ENCODE measurements at places on chromosomes 12 and 14.

- DNase-seq, result no peak
Measured at GRCh38 chr12:82651489-82651888, 35.2 kb upstream of the TMTC2 start.

GRCh38 chr14:92254786-92255185 is 68.2 kb upstream of the SLC24A4 start:
- DNase-seq, result no peak

GRCh38 chr12:80977346-80977745 is 39.6 kb upstream of the LIN7A start:
- no peak for DNase-seq

GRCh38 chr14:27688841-27689444 is 1077.6 kb upstream of the FOXG1 start:
- DNase-seq, result no peak

- no peak for DNase-seq
Measured at GRCh38 chr12:51520576-51521325, 70.3 kb upstream of the SCN8A start.

GRCh38 chr12:57815177-57816000 is 3.1 kb downstream of the AVIL start:
- no peak for DNase-seq

DNA sequence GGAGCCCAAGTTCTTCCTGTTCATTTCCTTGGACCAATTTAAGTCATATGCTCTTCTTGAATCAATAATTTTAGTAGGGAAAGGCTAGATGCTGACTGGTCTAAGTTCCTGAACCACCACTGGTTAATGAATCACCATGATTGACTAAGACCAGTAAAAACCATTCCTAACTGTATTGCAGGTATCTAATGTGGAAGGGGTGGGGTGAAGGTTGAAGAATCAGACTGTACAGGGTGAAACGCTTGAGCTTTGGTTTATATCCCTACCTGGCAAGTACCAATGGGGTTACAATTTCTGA is 100.1 kb downstream of the DYRK2 start:
- no peak for DNase-seq

DNA sequence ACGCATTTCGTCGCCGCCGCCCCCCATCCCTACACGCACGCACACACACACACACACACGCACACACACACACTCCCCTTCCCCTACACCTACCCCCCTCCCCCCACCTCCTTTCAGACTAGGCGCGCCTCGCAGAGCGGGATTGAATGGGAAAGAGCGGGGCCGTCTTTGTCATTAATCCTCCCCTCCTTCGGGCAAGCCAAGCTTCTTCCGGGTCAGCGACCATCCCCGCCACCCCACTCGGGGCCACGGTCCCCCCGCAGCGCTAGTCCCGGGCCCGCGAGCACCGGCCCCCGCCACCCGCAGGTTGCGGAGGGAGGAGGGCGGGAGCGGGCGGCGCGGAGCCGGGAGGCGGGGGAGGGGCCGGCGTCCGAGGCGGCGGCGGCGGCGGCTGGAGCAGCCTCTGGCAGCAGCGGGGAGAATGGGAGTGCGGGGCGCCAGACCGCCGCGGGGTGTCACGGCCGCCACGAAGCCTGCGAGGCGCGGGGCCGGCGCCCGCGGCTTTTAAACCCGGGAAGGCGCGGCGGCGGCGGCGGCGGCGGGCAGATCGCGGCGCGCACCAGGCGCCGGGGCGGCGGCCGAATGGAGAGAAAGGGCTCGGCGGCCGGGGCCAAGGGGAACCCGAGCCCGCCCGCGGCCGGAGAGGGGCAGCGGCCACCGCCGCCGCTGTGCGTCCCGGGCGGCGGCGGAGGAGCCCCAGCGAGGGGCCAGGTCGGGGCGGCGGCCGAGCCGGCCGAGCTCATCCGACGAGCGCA is at the start of gene TTC9:
TSS of gene TTC9 (plus strand) at position 369 of the 755 bp plus-strand sequence. CDS start at position 583, 214 bp downstream.
- DNase-seq, result no peak

DNA sequence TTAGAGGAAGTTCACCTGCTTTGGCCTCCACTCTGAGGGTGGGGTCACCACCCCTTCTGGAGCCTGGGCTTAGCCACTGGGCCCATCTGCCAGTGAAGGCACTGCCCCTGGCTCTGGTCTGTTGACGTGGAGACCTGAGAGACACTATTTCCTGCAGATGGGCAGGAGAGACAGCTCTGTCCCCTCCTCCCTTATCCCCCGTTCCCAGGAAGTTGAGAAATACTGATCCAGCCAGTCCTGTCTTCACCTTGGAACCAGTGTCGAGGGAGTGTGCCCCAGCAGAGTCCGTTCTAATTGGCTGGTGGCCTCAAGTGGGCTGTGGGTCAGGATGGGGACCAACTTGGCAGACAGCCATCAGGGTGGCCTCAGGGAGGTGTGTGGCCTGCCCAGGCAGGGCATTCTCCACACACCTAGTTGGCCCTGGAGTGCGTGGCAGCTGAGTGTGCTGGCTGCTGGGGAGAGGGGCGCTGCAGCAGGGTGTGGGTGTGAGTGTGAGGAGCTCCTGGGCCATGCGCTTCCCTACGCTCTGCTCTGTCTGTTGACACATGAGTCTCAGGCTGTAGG is 25.4 kb downstream of the CLSTN3 start:
- no peak for DNase-seq

DNA sequence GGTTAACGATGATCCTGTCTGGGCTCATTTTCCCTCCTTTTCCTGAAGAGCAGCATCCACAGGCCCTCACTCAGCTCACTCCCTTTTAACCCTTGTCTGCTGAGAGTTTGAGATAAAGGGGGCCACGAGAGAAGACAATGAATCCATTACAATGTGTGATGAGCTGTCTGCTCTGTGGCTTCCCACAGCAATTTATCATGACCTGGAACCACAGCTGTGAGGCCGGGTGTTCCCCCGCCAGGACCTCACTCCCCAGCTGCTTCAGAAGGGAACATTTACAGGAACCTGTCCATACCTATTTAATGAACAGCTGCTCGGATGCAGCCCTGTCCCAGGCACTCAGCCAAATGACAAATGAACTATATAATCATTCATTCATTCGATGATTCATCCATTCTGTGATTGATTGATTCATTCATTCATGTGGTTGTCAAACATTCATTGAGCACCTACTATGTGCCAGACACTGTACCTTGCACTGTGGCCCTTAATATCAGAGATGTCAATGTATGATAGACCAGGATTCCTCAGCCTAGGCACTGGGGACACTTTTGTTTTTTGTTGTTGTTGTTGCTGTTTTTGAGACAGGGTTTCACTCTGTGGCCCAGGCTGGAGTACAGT is 18.5 kb upstream of the P2RX7 start:
- no peak for DNase-seq

DNA sequence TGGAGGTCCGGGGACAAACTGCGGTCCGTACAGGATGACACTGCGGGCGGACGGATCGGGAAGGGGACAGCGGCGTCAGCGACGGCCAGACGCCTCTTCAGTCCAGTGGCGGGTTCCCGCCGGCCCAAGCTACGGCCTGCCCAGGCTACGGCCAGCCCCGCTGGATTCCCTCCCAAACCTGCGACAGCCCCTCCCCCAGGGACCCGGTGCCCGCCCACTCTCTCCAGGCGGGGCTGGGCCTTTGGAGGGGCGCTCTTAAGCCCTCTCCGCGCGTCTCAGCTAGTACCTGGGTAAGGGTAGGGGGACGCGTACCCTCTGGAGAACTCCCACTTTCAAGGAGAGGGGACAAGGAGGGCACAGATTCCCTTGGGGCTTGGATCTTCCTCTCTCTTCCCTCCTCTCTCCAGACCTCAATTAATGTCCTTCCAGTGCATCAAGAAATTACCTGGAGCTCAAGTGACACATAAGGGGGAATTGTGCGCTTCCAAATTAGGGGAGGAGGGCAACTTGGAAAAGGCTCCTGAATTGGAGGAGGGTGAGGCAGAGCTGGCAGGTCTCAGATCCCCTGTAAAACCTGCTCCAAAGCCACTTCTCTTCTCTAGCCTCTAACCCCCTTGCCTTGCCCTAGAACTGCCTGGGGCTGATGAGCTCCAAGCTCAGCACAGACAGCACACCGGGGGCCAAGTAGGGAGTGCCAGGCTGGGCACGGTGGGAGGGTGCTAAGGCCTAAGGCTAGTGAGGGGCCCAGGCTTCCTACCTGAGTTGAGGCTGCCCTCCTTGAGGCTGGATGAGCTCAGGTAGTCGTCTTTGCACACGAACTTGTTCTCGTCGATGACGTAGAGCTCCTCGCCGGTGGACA is 3.1 kb downstream of the LHX5 start:
- no peak for DNase-seq

- DNase-seq, result no peak
Measured at GRCh38 chr14:46840944-46841720, 189.6 kb upstream of the RPL10L start.

DNA sequence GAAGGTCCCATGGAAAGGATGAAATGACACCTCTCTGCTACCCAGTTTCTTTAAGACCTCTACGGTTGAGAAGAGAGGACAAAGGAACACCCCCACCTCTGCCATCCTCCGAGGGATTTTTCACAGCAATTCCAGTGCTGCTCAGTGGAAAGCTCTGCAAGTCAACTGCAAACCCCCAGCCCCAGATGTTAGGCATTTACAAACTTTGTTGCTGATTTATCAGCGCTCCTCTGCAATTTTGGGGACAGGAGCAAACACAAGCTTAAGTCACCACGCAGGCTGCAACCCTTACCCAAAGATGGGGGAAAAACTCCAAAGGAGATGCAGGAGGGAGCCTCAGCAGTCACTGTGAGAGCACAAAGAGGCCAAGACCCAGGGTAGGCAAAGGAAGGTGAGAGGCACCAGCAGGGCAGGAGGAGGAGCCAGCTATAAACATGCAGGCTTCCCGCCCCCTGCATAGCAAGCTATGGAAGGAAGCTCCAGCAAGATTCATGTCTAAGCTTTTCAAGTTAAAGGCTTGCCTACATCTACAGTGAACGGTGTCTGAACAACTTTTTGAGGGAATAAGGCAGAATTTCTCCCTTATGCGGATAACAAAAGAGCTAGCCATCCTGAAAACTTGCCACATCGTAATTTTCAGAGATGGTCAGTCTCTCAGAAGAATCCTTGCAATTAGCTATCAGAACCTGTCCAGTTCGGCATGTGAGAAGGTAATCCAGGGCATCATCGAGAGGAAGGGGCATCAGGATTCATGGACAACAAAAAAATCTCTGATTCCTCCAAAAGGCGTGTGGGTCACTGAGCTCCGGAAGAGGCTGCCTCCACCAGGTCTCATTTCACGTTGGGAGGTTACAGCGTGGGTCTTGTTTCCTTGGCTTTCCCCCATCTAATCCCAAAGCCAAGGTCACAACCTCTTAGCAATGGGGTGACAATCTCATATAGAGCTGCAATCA is 3.9 kb downstream of the CTDSP2 start:
- no peak for DNase-seq

DNA sequence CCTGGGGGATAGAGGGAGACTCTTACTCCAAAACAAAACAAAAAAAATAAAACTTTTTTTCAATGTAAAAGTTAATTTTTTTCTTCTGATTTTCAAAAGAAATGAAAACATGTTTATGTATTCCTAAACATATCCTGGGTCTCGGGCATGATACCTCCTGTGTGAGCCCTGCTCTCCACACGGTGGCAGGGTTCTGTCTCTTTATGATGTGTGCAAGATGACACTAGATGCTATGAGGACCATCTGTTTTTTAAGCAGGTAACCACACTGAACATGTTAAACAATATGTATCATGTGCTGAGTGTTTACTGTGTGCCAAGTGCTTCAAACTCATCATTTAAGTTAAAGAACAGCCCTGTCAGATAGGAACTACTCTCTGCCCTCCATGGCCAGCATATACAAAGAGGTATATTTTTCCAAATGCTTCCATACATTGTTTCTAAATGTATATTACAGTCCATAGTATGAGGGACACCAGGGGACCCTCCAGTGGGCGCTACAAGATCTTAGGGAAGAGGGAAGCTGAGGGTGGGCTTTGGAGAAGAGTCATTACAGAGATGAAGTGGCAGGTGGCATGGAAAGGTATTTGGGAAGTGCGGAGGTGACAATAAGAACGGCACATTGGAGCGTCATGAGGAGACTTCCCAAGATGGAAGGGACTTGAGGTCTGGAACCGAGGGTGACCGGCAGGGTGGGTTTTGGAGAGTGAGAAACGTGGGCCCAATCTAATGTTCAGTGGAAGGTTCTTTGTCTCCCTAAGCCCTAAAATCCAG is 28.5 kb downstream of the FOS start:
- DNase-seq, result no peak

DNA sequence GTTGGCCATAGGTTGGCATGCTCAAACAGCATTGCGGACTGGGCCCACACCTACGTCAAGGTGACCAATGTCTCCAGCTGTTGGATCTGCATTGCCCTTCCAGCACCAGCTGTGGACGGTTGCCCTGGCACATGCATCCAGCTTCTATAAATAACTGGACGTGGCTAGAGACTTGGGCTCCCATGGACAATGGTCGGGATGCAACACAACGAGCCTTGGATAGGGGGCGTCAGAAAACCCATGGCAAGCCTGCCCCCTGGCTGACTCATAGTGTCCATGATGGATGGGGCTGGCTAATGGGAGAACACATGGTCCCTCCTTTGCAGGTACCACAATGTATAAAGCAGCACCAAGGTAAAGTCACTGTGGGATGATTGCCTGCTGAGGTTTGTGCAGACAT is 331.6 kb upstream of the FAR2 start:
- no peak for DNase-seq

DNA sequence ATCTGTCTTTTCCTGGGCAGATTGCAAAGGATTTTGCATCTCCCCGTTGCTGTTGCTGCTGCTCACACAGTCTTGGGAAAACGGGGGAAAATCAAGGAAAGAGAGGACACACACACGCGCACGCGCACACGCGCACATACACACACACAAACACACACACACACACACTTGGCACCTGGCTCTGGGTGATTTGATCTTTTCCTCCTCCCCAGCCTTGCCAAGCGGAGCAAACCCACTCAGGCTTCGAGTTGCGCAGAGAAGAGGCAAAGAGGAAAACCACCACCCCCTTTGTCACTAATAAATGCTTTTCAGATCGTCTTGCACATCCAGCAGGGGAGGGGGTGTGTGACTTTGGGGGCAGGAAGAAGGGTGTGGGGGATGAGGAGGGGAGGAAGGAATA is 965 bp upstream of the NOS1 start:
- DNase-seq, result no peak

DNA sequence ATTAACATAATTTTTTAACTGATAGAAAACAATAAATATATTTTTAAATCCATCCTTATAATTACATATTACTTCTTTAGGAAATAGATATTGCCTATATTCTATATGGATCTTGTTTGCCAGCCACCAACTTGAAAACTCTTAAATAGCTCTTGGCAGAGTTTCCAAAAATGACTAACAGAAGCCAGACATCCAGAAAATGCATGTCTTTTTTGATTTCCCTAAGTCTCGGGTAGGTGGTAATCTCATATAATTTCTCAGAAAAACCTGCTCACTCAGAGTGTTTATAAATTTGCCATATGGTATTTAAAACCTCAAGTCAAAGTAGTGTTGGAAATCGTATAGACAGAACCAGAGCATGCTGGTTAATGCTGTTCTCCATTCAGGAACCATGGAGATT is 360.4 kb upstream of the FOXG1 start:
- DNase-seq, result no peak

Data from CMK (cell line).